Hematopoietic multipotent progenitor cell treated with erythropoietin and hydrocortisone succinate and interleukin-3 and kit ligand, for 6 days (in vitro differentiated cells): ENCODE measurements at places on chromosomes 4 and X.
A peak's percentile ranks its signal among the peaks of the same experiment; 100 is the strongest.

DNA sequence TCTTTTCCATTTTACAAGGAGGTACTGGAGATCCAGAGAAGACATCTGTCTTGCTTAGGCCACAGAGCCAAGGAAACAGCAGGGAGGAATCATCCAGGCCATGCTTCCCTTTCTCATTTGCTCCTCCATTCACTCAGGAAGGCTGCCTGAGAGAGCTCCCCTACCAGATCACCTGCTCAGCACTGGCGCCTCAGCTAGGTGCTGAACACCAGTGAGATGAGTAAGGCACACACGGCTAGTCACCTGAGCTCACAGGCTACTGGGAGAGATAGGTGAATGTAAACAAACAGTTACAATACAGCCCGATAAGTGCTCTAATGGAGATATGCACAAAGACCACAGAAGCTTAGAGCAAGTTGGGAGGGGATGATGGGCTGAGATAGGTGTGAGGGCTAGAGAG is 149.8 kb upstream of the ARHGEF9 start:
- DNase-seq, result no peak

DNA sequence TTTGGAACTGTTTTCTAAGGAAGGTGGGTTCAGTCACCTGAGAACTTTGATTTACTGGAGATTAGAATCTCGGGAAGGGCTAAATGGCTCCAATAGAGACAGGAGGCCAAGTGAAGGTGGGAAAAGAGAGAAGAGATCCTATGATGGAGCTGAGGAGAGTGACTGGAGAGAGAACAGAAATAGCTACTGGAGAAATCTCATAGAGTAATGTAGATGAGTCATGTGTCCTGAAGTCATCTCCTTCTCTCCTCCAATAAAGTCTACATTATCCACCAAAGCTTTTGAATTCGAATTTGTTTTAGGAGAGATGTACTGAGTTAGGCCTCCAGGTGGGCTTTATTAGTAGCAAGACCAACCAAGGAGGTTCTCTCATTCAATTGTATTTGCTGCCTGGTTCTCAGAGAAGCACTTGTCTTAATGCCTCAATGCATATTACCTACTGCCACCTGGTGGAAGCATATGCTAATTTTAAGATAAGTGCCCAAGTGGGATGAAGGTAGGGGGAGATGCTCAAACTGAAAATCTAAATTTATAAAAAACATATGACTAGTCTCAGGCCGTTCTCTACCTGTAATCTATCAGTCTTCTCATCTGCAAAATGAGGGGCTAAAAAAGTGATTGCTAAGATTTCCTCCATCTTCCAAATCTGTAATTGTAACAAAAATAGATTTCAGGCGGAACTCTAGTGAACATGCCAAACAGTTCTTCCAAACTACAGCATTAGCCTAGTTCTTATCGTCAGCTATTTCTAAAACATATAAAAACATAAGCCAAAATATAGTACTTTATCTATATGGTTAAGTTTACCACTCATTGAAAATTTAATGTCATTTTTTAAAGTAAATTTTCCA is 24.4 kb downstream of the TXK start:
- DNase-seq, result peak; percentile 79

- DNase-seq, result no peak
These were observed 93.3 kb downstream of the NAA11 start for GRCh38 chr4:79232540-79232939.

- DNase-seq, result no peak
These were observed 30.8 kb upstream of the FMR1NB start for GRCh38 chrX:147950352-147950751.

GRCh38 chrX:617891-618290 is 12.7 kb upstream of the SHOX start:
- no peak for DNase-seq

DNA sequence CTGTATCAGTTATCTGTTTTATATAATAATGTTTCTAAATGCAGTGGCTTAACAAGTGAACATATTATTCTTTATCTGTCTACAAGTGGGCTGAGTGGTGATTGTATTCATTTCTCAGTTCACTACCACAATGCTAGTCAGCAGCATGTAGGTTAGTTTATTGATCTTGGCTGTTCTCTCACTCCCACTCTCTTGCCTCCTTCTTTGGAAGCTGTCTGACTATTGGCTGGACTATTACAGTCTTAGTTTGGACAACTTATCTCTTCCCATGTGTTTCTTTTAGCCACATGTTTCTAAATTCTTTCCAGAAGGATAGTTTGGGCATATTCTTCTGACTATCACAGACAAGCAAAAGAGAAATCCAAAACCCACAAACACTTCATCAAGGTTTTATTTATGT is 459.5 kb upstream of the AGA start:
- DNase-seq, result no peak

- no peak for DNase-seq
These were observed 124.7 kb upstream of the NALF2 start for GRCh38 chrX:69379412-69379811.

GRCh38 chrX:24990535-24990934 is 25.2 kb downstream of the ARX start:
- DNase-seq, result no peak

DNA sequence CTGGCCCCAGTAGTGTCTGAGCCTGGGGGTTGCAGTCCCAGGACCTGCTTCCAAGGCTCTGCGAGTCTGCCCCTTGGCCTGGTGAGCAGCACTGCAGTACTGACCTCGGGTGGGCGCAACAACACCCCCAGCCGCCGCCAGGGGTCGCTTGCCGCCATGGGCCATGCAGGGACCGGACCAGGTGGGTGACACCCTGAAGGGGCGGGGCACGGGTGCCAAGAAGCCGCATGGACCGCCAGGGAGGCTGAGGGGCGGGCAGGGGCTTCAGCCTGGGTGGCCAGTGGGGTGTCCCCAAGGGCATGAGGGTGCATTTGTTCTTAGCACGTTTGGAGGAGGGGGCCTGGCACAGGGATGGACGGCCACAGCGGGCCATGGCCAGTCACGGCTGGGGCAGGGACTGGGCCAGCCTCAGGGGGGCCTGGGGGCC is 25.0 kb downstream of the TACC3 start:
- peak; percentile 89 for DNase-seq

DNA sequence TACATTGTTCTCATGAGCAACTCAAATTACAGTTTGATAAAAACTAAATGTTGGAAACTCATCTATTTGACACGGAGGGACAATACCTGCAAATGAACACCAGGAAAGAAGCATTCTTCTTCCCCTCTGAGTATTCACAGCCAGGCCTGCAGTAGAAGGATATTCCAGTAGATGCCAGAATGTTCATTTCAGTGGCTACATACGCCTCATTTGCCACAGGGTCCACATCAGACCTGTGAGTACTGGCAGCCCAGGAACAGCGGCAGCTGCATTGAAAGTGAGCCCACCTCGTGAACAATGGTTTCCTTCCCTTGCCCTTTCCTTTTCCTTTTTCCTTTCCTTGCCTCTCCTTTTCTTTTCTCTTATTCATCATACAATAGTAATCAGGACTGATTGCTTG is 81.1 kb upstream of the NEIL3 start:
- DNase-seq, result no peak

DNA sequence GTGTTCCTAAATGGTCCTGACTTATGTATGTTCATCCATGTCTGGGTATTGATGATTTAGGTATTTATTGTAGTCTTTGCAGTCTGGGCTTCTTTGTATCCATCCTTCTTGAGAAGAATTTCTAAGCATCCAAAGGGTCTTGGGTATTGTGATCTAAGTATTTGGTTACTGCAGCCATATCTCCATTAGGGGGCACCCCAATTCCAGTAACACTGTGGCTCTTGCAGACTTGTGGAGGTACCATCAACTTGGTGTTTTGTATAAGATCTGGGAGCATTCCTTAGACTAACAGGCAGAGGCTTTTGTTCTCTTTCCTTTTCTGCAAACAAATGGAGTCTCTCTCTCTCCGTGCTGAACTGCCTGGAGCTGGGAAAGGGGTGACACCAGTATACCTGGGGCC is 113.7 kb upstream of the NEXMIF start:
- peak; percentile 32 for DNase-seq

GRCh38 chr4:23224684-23225420 is 532.1 kb downstream of the GBA3 start:
- no peak for DNase-seq

DNA sequence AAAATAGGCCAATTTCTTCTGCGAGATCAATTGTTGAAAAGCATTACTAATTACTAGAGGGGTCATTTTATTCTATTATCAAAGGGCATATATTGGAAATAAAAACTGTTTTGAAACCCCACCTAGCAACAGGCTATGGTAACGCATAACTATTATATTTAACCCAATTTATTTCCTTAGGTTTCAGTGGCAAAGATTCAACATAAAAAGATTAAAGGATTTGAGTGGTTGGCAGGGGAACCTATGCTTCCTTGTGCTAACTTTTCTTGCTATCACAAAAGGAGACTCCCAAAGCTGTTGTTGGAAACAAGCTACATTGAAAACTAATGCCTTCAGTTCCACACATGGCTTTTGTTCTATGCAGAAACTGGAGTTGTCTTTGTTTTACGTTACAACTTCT is 166.9 kb upstream of the KLF3 start:
- DNase-seq, result no peak

DNA sequence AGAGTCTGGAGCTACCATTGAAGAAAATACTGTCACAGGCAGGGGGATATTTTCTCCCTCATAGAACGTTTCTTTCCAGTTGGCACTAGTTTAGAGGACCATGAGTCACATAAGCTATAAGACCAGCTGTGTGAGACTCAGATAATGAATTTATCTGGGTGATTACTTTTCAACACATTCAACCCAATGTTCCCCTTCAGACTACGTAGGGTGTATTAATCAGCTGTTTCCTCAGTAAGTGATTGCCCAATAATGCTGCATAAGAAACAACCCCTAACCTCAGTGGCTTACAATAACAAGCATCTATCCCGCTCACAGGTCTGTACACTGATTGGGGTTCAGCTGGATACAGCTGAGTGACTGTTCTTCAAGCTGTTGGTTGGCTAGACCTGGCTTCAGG is 38.1 kb downstream of the CBLL2 start:
- DNase-seq, result no peak

GRCh38 chr4:48910511-48910910 is 3.9 kb upstream of the OCIAD2 start:
- no peak for DNase-seq

DNA sequence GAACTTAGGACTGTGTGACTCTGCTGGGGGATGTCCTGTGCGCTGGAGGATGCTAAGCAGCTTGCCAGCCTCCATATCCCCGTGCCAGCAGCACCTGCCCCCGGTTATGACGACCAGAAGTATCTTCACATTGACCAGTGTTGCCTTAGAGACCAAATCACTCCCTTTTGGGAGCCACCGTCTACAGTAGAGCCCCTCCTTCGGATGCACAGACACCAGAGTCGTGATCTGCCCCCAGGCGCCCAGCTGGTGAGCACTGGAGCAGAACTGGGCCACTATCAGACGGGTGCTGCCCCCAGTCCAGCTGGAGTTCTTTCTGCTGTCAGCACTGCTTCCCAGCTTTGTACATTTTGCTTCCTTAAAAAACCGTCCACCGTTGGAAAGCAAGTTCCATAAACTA is 30.0 kb upstream of the TADA2B start:
- no peak for DNase-seq

DNA sequence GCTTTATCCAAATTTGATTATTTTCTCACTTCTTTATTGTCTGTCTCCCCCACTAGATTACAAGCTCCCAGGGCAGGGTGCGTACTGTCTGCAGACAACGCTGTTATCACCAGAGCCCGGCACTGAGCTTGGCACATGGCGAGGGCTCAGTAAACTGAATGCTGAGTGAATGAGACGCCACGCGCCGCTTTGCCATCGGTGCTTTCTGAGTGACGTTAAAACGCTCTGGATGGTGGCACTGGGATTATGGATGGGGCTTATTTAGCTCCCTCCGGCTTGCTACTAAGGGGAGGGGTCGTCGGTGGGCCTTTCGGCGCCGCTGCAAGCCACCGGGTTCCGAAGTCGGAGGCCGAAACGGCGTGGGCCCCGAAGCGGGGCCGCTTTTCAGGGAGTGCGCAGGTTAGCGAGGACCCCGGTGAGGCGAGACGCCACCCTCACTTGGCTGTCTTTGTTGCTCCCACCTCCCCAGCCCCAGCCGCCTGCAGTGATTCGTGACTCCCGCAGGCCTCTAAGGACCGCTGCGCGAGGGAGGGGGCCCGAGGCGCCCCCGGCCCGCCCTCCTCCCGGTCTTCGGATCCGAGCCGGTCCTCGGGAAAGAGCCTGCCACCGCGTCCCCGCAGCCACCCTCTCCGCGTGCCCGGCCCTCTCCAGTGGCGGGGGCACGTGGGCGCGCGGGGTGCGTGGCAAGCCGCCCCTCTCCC is 569 bp upstream of the FHL1 start:
- DNase-seq, result peak; percentile 13

DNA sequence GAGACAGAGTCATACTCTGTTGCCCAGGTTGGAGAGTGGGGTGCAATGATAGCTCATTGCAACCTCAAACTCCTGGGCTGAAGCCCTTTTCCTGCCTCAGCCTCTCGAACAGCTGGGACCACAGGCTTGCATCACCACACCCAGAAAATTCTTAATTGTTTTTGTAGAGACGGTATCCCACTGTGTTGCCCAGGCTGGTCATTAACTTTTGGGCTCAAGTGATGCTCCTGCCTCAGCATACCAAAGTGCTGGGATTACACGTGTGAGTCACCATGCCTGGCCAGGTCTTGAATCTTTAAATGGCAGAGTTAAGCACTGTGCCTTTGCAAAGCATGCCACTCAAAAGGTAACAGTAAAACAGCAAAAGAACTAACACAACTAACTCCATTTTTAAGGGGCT is 28.6 kb upstream of the BBS12 start:
- no peak for DNase-seq

GRCh38 chrX:10722851-10723250 is 102.5 kb upstream of the MID1 start:
- DNase-seq, result peak; percentile 45

- DNase-seq, result no peak
These were observed 20.9 kb upstream of the USP27X start for GRCh38 chrX:49858341-49858740.

DNA sequence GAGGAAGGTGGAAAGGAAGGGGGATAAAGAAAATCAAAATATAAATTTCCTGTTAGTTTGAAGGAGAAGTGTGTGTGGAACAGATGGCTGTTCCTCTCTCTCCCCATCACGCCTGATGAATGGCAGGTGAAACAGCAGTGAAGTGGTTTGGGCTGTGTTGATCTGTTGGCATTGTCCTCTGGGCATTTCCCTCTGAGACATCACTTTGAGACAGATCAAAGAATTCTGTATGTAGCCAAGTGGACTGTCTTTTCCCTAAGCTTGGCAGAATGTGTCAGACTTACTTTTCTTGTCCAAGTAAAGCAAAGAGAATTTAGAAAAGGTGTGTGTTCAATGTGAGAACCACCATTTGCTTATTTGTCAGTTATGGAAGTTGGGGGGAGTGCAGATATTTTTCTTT is 47.5 kb downstream of the SEPTIN11 start:
- DNase-seq, result no peak
